Activated CD4-positive, alpha-beta T cell treated with anti-CD3 and anti-CD28 coated beads, Interleukin-2, amount 50 U/mL, for 1 hour (primary cell): ENCODE measurements at places on chromosomes 5 and 9.

DNA sequence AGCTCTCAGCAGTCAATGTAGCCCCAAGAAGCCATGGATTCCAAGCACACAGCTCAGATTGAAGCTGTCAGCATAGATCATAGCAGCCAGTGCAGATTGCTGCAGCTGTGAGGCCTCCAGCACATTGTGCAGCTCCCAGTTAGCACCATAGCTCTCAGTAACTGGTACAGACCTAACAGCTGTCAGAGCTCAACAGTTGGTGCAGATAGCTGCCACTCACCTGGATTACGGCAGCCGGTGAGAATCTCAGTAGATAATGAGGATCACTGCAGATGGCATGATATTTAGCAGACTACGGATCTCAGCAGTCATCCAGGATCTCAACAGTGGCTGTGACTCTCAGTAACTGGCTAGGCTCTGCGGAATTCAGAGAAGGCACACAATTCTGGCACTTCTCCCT, 500.4 kb downstream of the TUSC1 start:
- DNase-seq = no peak

GRCh38 chr9:74173284-74173683, 323.9 kb upstream of the RORB start:
- DNase-seq = no peak

- no peak for DNase-seq
Observed at GRCh38 chr5:176779537-176779936, 30.8 kb upstream of the UNC5A start.

GRCh38 chr5:132233811-132234683, 6.4 kb upstream of the P4HA2 start:
- DNase-seq = no peak

- DNase-seq = peak; percentile 58
Observed at GRCh38 chr9:15509931-15510788, 610 bp downstream of the PSIP1 start.

GRCh38 chr9:136100700-136101614, 5.9 kb upstream of the NACC2 start:
- DNase-seq = no peak

- DNase-seq = no peak
Observed at GRCh38 chr5:132876020-132876759, 2.7 kb downstream of the LEAP2 start.
